ENCODE measurements at places on chromosomes 3 and 15.

DNA sequence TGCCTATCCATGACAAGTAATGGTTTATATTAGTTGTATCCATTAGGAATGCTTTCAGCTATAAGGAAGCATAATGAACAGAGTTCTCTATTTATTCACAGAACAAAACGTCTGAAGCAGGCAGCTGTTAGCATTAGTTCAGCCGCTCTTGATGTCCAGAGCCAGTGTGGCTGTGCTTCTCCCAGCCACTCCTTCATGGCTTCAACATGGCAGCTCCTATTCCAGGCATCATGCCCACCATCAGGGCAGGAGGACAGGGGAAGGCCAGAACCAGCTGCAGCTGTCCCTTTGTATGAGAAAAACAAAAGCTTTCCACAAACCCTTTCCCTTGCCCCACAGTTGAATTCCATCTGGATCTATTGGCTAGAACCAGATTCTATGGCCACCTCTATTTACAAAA lies 12.9 kb upstream of the SNRK start:
- no peak for DNase-seq

- DNase-seq = no peak
These were observed 27.1 kb downstream of the CPN2 start for GRCh38 chr3:194323785-194324735.

GRCh38 chr15:40852529-40852928 lies 8.7 kb downstream of the SPINT1 start:
- no peak for DNase-seq

GRCh38 chr15:91128016-91128415 lies 28.0 kb downstream of the SV2B start:
- DNase-seq = no peak

- DNase-seq = no peak
These were observed 264.0 kb downstream of the TIGIT start for GRCh38 chr3:114557791-114558190.

- DNase-seq = no peak
These were observed 397.7 kb downstream of the DIPK2A start for GRCh38 chr3:144369129-144369879.

DNA sequence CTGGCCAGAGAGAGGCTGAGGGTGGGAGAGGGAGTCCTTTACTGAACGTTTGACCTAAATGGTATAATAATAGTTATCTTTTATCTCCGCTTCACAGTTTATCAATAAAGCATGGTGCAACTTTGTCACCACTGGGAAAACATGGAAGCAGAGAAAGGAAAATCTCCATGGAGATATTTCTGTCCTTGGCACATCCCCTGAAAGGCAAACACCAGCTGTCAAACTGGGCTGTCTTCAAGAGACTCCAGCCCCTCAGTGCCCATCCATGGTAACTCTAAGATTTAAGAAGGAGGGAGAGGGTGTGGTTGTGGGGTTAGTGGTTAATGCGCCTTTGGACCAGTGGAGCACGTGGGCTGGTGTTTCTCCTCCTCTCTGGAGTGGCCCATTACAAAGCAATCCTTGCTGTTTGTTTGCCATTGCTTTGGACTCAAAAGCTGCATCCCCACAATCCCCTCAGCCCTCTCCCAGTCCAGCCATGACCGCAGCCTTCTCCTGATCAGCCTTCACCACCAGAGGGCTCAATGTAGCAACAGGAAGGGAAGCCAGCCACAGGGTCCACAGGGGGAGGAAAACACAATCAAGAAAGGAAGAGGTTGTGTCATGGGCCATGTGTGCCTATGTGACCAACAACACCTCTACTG lies 38.2 kb upstream of the FAM174B start:
- DNase-seq = no peak

All from activated CD4-positive, alpha-beta T cell treated with anti-CD3 and anti-CD28 coated beads for 24 hours (primary cell).